ENCODE measurements at places on chromosomes 1 and 21.

DNA sequence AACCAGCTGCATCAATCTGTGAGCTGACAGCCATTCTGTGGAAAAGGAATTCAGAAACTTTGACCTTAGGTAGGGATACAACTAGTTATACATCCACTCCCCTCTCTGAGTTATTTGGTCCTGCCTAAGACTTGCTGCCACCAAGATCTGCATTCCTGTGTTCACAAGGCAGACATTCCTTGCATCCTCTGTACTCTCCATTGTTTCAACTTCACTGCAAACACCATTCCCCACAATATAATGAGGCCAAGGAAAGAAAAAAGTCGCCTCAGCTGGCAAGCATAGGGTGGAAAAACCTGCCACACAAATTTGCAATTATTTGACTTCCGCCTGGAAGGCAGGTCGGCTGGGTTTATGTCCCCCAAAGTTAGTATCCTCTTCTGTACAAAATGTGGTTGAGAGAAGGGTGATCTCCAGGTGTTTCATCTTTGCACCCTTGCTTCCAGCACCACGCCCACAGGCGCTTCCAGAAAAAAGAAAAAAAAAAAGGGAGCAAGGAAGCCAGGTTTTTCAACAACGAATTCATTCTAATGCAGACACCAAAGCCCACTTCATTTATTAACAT lies 676 bp upstream of the CTTNBP2NL start:
- no peak overlapping the region for H3K27ac ChIP-seq
- H3K4me1 ChIP-seq, result peaks cover 3% of the 10 kb centered on the region
- DNase-seq, result no peak
- peaks cover 18% of the 10 kb centered on the region for H3K27me3 ChIP-seq

DNA sequence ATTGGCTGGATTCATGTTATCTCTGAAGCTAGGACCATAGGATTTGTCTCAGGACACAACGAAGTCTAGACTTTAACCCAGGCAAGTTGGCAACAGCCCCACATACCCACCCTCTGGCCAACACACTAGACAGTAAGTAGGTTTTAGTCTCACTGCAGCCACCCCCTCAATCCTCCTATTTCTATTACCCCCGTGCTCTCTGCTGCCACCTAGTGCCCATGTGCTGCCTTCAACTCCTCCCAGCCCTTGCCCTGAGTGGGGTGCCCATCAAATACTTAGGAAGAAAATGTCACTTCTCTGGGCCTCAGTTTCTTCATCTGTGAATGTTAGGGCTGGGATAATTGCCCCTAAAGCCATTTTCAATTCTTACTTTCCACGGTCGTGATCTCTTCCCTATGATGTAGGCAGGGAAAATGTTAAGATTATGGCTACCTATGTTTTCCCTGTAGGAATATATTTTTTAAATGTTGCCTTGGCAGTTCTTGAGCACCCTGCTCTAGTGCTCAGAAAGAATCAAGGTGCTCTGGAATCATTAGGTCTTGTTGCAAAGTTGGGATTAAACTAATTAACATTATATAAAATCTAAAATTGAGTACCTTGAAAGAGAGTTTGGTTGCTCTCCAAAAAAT lies 213.0 kb downstream of the LMX1A start:
- H3K27me3 ChIP-seq, result no peaks in the 10 kb centered on the region
- no peak for DNase-seq
- no peaks in the 10 kb centered on the region for H3K36me3 ChIP-seq
- H3K4me1 ChIP-seq, result no peaks in the 10 kb centered on the region
- no peak overlapping the region for H3K27ac ChIP-seq
- no peak overlapping the region for H3K4me3 ChIP-seq

DNA sequence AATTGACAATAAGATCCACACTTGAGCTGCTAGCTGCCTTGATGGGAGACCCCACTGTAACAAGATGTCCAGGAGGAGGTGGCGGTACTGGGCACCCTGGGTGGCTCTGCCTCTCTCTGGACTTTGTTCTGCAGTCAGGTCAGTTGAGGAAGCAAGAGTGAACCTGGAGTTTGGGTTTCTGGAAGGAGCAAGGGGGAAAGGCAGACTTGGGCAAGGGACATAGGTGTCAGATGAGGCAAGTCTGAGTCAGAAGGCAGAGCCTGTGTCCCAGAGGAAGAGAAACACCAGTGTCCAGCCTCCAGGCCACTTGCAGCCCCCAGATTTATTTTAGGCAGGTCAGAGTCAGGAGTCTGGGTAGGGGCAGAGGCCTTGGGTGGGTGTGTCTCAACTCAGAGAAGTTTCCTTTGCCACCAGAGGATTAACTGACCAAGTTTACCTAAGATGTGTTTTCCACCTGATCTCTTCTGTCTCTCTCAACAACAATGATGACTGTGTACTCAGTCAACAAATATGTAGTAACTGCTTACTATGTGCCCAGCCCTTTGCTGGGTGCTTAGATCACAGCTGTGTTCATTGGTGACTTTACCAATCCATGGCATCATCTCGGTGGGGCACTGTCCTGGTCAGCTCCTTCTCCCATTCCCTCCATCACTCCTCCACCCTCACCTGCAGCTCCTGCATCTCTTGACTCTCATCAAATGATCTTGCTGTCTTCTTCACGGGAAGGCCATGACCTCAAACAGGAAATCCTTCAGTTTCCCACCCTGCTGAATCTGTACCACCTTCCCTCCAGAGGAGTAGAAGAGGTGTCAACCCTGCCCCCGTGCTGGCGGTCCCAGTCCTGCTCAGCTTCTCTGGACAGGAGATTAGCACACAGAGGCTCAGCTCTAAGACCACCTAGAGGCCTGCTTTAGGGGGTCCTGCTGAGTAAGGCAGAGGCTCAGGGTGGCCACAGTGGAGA lies 36.6 kb downstream of the ELF3 start:
- DNase-seq, result no peak
- no peaks in the 10 kb centered on the region for H3K36me3 ChIP-seq
- H3K4me1 ChIP-seq, result no peaks in the 10 kb centered on the region
- no peaks in the 10 kb centered on the region for H3K27me3 ChIP-seq
- no peak overlapping the region for H3K27ac ChIP-seq

- peaks cover 49% of the 10 kb centered on the region for H3K27me3 ChIP-seq
- H3K27ac ChIP-seq, result no peak overlapping the region
- no peak for DNase-seq
- H3K4me3 ChIP-seq, result no peak overlapping the region
- H3K4me1 ChIP-seq, result peaks cover 2% of the 10 kb centered on the region
Measured at GRCh38 chr1:150256554-150257341, 826 bp upstream of the CA14 start.

GRCh38 chr1:234956821-234957329 lies 171.8 kb downstream of the TOMM20 start:
- H3K27ac ChIP-seq, result no peak overlapping the region
- no peak overlapping the region for H3K4me3 ChIP-seq
- DNase-seq, result no peak
- no peaks in the 10 kb centered on the region for H3K27me3 ChIP-seq
- H3K36me3 ChIP-seq, result no peaks in the 10 kb centered on the region

GRCh38 chr1:187504779-187505178 lies 676.0 kb downstream of the PLA2G4A start:
- no peak overlapping the region for H3K27ac ChIP-seq
- no peaks in the 10 kb centered on the region for H3K4me1 ChIP-seq
- no peaks in the 10 kb centered on the region for H3K36me3 ChIP-seq
- H3K4me3 ChIP-seq, result no peak overlapping the region
- DNase-seq, result no peak

- no peak overlapping the region for H3K4me3 ChIP-seq
- no peaks in the 10 kb centered on the region for H3K36me3 ChIP-seq
- H3K27me3 ChIP-seq, result peaks cover 38% of the 10 kb centered on the region
Measured at GRCh38 chr1:31570228-31570627, 6.1 kb upstream of the TINAGL1 start.

DNA sequence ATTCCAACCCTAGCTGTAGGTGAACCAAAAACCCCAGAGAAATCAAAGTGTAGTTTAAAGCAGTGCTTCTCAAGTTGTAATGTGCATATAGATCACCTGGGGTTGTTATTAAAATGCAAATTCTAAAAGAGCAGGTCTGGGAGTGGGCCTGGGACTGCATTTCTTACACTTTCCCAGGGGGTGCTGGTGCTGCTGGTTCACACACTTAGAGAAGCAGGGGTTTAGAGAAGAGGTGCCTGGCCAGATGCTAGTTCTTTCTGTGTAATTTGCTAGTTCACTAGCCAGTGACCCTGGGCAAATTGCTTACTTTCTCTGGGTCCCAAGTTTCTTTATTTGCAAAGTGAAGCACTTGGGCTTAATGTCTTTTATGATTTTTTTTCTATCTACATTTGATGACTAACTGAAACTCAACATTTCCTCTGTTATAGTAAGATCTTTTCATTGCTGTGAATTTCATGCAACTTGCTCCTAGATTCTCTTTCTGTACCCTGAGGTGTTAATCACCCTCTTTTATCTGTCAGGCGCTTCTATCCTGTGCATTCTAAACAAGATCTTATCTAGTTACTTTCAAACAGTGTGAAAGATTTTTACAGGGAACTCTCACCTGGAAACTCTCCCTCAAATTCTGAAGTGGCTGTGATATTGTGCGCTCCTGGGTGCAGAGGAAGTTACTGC lies 141.9 kb upstream of the UBE2U start:
- no peaks in the 10 kb centered on the region for H3K27me3 ChIP-seq
- H3K36me3 ChIP-seq, result no peaks in the 10 kb centered on the region
- no peak overlapping the region for H3K4me3 ChIP-seq

Data from T-cell (primary cell).